Pons (tissue), 1 donor: ENCODE measurements at places on chromosomes 11 and 22.
A peak's percentile ranks its signal among the peaks of the same experiment; 100 is the strongest.

- DNase-seq: no peak
These were observed 1.1 kb downstream of the LZTR1 start for GRCh38 chr22:20983081-20983771.

- no peak for DNase-seq
These were observed 1327.0 kb downstream of the BRD1 start for GRCh38 chr22:48500471-48501230.

- peak; percentile 10 for DNase-seq
These were observed 344.7 kb downstream of the BUD13 start for GRCh38 chr11:116427903-116428637.

DNA sequence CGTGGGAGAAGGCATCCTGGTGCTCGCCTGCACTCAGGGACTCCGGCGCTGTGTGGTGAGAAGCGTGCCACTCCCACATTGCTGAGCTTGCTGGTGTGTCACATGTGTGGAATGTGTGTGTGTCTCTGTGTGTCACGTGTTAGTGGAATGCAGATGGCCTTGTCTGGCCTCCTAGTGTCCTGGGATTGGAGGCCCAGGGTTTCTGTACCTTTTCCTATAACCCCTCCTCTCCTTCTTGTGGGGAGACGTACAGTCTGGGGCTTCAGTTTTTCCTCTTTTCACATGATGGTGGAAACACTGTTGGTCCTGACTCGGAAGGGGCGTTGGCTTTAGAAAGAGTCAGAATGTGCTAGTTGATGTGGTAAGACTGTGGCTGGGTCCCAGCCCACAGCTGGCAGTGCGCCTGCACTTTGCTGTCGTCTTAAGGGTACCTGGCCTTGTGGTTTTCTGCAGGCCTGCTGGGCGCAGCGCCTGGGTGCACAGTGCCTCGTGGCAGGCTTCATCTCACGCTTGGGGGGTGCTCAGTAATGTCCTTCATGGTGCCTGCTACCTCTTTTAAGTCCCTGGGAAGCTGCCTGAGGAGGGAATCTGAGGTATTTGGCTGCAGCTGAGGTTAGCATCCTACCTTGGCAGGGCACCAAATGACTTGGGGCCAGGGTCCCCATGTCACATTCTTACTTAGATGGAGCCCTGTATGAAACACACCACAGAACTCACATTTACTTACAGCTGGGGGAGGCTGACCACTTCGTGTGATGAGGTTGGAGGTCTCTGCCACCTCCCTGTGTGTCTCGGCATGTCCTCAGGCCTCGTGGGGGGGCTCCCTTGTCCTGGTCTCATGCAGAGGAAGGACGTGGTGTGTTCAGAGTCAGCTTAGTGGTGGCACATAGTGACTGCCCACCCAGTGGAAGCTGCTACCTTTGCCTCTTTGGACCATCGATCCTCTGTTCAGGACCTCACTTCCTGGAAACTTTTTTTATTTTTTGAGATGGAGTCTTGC, 61.9 kb downstream of the MED15 start:
- DNase-seq: no peak

GRCh38 chr11:76269247-76269646, 62.9 kb upstream of the WNT11 start:
- DNase-seq: no peak

DNA sequence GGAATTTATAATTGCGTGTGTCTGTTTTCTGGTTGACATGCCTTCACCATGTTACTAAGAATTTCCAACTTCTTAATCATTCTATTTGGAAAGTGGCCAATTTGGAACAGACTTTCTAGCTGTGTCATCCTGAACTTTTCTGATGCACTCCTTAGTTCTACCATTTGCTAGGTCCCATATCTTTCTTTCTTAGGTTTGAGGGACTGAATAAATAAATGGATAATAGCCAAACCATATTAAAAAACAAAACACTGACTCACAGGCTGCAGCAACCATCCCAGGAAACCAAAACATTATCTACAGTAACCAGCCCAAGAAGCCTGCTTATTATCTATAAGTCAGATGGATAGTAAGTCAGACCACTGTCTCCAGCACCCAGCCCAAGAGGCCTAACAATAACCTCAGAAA, 57.5 kb upstream of the PLET1 start:
- no peak for DNase-seq
